Thoracic aorta (tissue), 2 donors: ENCODE measurements at places on chromosomes 5 and 9. TPM values are rescaled to one million over a fixed set of nuclear protein-coding genes. Genes with fewer than 3 reads are reported as not detected.

GRCh38 chr9:95570150-95570549 is 53.4 kb upstream of the PTCH1 start:
- DNase-seq: no peak

DNA sequence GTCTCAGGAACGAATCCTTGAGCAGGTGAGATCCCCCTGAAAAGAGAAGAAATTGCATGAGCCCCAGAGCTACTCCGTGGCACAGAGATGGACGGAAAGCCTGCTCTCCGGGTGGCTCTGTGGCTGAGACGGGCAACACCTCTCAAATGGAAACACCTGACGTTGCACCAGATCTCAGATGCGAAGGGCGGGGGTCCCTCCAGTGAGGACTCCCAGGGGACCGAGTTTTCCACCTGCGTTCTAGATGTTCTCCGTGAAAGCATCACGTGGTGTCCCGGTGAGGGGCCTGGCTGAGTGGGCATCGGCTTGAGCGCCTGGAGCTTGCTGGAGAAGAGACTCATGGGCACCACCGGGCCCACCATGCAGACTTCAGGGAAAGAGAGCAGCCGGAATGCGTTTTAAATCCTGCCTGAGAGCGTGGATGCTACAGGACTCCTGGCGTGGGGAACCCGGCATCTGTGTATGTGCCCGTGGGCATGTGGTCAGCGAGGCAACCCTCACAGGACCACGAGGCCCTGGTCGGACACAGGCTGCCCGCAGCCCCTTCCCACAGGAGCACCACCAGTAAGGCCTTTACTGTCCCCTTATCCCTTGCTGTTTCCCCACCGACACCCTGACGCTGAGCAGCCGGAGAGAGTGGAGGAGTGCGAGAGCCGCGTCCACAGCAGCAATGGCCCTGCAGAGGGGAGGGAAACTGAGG is 378.4 kb upstream of the IRX4 start:
- DNase-seq: no peak

DNA sequence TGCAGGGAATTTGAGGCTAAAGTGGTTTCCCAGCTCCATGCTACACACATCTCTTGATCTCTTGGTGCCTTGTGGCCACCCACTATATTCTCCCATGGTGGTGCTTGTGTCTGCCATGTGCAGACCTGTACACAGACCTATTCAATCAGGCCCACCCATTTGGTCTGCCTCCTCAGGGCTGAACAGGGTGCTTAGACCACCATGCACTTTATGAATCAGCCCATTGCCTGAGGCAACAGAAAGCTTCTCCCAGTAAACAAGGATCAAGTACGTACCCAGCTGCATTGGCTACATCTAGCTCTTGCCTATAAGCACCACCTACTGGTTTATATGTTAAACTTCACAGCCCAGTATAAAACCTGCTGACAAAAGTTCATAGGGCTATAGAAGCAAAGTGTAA is 664.3 kb upstream of the EDIL3 start:
- no peak for DNase-seq

DNA sequence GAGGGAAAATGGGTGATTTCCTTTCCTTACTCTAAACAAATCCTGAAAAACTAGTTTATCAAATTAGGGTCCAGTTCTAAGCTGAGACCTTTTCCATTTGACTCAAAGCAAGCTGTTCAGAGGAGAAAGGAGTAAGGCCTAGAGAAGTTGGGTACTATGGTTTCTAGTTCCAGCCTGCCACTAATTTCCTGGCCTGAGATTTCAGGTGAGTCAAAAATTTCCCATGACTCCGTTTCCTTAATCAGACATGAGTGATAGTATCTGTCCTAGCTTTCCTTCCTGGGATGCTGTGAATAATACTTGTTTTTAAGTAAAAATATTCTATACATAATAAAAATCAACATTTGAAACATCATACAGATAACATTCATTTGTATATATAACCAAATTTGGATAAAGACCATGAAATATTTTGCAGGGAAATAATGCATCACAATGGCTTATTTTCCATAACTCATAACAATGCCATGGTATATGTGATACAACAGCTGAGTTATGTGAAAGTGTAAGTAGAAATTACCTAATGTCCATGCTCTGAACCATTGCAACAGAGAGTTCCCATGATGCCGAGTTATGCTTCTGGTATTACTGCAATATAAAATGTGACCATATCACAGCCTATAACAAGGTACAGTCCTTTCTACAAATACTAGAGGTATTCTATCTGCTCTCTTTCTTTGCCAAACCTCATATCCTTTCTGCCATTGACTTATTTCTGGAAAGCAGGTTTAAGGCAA is 142.7 kb downstream of the MLLT3 start:
- no peak for DNase-seq

The IL3 gene
- total RNA-seq: not detected
